ENCODE measurements at places on chromosomes 13 and 19.

DNA sequence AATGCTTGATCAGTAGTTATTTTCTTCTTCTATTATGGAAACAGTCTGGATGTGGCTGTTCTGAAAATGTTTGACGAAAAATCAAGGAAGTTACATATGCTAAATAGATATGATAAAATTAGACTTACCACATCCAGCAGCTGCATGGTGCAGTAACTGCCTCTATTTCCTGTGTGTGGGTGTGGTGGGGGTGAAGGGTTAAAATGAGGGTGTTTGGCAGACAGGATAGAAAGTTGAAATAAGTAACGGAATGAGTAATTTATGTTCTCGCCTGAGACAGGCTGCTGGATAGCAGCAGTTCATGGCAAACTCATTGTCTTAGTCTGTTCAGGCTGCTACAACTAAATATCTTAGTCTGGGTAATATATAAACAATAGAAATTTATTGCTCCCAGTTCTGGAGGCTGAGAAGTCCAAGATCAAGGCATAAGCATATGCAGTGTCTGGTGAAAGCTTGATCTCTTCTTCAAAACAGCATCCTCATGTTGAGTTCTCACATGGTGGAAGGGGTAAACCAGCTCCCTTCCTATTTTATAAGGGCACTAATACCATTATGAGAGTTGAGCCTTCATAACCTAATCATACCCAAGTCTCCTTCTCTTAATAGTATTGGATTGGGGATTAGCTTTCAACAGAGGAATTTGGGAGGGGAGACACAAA lies 1248.9 kb downstream of the SLITRK5 start:
- DNase-seq = no peak

DNA sequence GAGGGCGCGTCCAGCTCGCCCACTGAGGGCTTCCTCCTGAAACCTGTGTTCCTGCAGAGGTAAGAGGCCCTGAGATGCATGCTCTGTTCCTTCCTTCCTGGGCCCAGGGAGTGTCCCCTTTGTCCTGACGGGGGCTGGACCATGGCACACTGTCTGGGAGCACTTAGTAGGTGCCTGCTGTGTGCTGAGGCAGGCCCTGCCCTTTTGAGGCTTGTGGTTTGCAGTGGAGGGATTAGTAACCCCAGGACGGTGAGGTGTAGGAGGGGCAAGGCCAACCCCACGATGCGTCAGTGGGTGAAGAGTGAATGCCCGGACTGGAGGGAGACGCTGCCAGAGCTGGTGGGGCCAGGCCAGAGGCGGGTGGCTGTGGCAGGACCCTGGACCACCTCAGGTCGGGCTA lies 11.2 kb upstream of the F2RL3 start:
- DNase-seq = no peak

- no peak for DNase-seq
Observed at GRCh38 chr19:43132696-43133095, 50.2 kb upstream of the PSG2 start.

- DNase-seq = no peak
Observed at GRCh38 chr19:11093689-11094238, 4.5 kb downstream of the LDLR start.

DNA sequence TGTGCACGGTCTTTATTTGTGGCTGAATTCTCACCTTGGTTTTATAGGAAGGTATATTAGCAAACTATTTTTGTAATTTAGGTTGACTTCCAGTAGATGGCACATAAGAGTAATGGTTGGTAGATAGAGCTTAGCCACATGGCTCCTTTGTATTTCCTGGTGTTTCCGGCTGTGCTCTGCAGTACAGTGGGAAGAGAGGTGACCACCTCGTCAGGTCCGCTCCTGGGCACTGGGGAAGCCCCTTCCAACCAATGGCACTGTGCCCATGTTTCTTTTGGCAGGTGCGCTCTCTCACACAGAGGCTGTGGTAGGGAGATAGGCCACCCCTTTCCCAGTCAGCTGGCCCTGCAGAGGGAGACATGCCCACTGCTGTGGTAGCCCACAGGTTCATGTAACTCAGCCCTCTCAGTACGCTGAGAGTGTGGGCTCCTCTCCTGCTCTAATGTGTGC lies 74.3 kb upstream of the ATP12A start:
- no peak for DNase-seq

Data from heart right ventricle (tissue), 16 donors.